ENCODE measurements at places on chromosomes 3 and 15.

DNA sequence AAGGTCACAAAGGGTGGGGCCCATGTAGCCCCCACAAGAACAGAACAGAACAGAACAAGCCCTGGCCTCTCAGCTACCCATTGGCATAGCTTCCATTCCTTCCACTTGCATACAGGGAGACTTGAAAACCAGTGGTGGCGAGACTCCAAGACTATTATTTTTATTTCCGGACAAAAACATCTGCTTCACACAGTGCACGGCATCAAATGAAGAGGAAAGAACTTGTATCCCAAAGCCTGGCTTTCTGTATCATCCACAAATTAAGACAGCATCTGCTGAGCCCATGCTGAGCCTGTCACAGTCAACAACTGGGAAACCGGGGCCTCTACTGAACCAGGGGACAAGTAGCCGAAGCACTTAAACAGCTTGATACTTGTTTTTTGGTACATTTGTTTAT, 56.0 kb downstream of the CLEC3B start:
- no peak for DNase-seq

GRCh38 chr3:121436074-121436473, 109.7 kb downstream of the POLQ start:
- DNase-seq, result no peak

GRCh38 chr3:113594066-113594465, 61.7 kb downstream of the SIDT1 start:
- DNase-seq, result no peak

- DNase-seq, result no peak
Observed at GRCh38 chr3:141431411-141432378, 55.1 kb upstream of the RASA2 start.

DNA sequence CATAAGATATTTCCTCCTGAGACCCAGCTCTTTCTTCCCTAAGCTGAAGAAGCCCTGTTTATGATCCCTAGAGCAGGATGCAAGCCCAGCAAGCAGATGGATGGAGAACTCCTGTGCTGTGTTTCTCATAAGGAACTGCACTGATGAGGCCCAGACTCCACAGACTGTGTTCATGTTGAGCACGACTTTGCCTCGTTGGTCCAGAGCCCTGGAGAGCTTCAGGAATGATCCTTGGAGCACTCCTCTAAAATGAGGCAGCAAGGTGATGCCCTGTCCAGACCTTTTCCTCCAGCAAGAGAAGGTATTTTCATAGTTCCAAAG, 83.8 kb downstream of the MYLK start:
- DNase-seq, result no peak

GRCh38 chr3:119310071-119310470, 15.9 kb downstream of the ARHGAP31 start:
- no peak for DNase-seq

DNA sequence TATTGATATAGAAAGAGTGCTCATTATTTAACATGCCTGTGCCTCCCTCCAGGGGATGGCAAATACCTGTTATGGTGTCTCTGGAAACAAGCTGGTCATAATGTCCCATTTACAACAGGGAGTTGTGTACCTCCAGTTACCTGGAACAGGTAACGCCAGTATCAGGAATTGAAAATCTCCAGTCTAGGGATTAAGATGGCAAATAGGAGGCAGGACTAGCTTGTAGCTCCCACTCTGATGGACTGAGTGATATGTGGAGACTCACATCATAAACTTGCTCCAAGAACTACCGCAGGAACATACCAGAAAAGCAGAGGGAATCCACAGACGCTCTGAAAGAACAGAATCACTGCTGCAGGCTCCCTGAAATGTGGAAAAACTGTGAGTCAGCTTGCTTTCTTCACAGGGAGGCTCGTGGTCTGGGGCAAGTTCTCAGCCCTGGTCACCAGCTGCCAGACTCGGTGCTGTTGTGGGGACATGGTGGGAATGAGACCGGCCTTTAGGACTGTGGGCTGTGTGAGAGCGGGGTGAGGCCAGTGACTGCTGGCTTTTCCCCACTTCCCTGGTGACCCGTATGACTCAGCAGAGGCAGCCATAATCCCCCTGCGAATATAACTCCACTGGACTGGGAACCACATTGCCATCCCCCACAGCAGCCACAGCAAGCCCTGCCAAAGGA, 97.4 kb downstream of the KCNAB1 start:
- no peak for DNase-seq

GRCh38 chr3:54538346-54538745, 389.5 kb downstream of the LRTM1 start:
- no peak for DNase-seq

GRCh38 chr3:142690613-142691012, 33.2 kb upstream of the TRPC1 start:
- DNase-seq, result no peak

- no peak for DNase-seq
Observed at GRCh38 chr3:30684356-30684755, 78.0 kb downstream of the TGFBR2 start.

DNA sequence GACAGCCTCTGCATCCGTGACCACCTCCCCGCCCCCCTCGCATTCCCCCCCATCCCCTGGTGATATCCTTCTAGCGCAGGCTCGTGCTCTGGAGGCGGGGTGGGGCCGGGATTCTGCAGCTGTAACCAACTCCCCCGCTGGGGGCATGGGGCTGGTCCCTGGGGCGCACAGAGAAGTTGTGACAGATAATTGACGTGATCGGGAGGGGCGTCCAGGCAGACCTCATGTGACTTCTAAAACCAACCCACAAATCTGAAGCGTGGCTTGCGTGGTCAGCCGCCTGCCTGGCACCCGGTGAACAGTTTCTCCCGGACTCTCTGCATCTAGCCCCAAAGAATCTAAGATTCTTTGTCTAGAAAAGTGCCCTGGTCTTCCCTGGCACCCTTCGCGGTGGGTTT, 100.6 kb upstream of the IGF1R start:
- peak; percentile 13 for DNase-seq

DNA sequence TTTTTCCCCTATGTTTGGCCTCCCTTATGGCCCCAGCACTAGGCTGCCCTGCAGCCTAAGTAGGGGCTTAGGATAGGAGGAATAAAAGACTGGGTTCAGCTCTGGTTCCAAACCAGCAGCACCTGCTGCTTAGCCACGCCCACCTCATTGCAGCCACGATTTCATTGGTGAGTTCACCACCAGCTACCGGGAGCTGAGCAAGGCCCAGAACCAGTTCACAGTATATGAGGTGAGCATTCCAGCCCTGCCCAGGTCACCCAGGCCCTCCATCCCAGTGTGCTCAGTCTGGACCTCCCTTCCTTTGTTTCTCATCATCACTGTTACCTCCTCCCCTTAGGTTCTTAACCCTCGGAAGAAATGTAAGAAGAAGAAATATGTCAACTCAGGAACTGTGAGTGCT, 11.5 kb downstream of the CPNE9 start:
- DNase-seq, result no peak

DNA sequence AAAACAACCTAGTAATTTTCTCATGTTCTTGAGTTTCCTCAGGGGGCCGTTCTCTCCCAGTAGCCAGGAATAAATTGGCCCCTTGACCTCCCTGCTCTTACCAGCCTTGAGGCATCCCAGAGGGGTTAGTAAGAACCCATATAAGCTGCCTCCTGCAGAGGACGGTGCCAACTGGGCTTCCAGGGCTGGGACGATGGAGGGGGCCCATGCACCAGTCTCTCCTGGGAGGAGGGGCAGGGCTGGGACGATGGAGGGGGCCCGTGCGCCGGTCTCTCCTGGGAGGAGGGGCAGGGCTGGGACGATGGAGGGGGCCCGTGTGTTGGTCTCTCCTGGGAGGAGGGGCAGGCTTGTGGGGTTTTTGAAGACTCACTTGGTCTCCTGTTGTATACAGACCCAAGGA, 22.0 kb downstream of the LINGO1 start:
- DNase-seq, result no peak

DNA sequence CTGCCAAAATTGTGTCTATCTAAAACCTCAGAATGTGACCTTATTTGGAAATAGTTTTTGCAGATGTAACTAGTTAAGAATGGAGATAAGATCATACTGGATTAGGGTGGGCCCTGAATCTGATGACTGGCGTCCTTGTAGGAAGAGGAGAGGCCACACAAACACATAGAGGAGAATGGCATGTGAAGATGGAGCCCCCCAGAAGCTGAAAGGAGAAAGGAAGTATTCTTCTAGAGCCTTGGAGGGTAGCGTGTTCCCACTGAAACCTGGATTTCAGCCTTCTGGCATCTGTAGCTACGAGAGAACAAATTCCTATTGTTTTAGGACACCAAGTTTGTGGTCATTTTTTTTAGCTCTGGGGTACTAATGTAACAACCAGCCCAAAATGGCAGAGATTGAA, 423.0 kb upstream of the TPM1 start:
- DNase-seq, result no peak

- no peak for DNase-seq
Observed at GRCh38 chr3:24119321-24119751, 174.2 kb downstream of the NR1D2 start.

GRCh38 chr3:196634224-196634623, 5.3 kb upstream of the NRROS start:
- no peak for DNase-seq

GRCh38 chr15:66117841-66118240, 135.7 kb downstream of the MEGF11 start:
- DNase-seq, result no peak

GRCh38 chr15:88835646-88836045, 32.4 kb downstream of the ACAN start:
- DNase-seq, result no peak

- DNase-seq, result no peak
Observed at GRCh38 chr3:98971169-98971681, 69.7 kb upstream of the DCBLD2 start.

DNA sequence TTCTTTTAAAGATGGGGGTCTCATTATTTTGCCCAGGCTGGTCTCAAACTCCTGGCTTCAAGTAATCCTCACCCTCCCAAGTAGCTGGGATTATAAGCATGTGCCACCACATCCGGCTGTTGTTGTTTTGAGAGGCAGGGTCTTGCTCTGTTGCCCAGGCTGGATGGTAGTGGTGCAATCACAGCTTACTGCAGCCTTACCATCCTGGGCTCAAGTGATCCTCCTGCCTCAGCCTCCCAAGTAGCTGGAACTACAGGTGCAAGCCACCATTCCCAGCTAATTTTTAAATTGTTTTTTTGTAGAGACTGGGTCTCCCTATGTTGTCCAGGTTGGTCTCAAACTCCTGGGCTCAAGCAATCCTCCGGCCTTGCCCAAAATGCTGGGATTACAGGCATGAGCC, 105.5 kb downstream of the SENP2 start:
- DNase-seq, result no peak

GRCh38 chr3:42693530-42693930, 8.2 kb downstream of the KLHL40 start:
- no peak for DNase-seq

DNA sequence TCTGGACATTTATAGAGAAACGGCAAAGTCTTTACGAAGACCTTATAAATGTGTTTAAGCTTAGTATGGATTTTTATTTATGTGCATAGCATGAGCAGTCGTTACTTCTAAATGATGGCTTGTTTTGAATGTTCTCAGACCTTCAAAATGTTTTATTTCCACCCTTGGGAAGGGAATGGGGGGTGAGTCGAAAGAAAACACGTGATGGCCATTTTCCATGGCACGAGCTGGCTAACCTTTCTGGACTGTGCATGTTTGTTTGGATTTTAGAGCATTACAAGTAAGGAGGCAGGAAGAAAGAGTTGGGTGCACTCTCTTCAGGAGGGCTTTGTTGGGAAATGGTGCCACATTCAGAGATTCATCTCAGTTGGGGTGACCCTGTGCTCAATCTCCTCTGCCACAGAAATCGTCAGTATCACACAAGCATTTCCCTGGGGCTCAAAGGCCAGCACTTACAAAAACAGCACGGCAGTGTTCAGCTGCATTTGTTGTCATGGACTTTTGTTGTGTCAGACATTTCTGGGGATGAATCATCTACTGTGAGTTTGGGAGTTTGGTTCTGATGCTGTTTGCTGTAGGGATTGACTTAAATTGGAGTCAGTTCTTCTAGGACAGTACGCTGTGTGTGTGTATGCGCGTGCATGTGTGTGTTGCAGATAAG, 52.3 kb upstream of the ADAMTS9 start:
- DNase-seq, result no peak

DNA sequence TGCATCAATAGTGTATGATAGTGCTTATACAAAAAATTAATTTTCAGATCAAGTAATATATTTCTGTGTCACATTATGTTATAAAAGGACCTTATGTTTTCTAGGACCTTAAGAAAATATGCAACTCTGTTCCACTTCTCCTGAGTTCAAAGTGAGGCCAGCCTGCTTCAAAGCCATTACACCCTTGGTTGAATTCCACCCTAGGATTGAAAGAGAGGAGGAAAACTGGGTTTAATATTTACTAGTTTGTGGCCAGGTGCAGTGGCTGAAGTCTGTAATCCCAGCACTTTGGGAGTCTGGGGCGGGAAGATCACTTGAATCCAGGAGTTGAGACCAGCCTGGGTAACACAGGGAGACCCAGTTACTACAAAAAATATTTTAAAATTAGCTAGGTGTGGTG, 32.9 kb upstream of the NR1I2 start:
- DNase-seq, result no peak

- DNase-seq, result no peak
Observed at GRCh38 chr15:67100801-67101581, 35.6 kb downstream of the SMAD3 start.

DNA sequence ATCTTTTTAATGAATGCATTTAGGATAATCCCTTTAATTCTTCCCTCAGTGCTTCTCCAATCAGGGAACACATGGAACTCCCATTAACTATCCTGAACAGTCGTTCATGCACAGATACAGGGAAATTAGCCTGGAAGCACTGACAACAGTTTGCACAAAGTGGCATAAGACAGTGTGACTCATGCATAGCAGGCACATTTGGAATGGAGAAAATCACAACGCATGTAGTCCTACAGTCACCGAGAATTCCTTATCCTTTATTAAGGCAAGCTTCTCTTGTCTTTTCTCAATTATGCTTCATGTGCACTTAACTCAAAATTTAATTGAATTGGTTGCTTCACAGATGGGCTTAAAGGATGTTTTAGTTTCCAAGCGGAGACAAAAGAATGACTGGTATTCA, 155.0 kb upstream of the CRBN start:
- no peak for DNase-seq

- no peak for DNase-seq
Observed at GRCh38 chr3:9098716-9099675, 135.7 kb upstream of the RAD18 start.

DNA sequence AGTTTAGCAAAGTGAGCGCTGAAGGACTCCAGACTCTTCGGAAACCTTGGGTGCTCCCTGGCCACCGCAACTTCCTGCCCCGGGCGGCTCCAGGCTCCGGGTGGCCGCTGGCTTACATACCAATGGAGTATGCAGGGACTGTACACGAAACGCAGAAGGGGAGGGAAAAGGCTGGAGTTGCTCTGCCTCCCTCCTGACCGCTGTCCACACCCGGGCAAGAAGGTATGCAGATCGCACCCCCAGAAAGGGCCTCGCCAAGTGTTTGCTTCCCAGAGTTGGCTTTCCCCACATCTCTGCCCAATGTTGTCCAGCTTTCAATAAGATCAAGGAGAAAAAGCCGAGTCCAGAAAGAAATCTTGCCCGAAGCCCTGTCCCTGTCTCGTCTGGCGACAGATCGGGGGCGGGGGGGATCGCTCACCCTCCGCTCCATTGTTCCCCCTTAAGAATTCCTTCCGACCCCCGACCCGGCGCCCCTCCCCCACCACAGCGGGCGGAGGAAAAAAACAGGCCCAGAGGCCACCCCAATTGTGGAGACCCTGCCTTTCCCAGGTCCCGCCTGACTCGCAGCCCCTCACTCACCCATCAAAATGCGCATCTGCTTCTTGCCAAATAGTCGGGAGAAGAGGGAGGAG, 533 bp downstream of the ARF4 start:
- peak; percentile 15 for DNase-seq
